ENCODE measurements at places on chromosomes 6 and 20.

DNA sequence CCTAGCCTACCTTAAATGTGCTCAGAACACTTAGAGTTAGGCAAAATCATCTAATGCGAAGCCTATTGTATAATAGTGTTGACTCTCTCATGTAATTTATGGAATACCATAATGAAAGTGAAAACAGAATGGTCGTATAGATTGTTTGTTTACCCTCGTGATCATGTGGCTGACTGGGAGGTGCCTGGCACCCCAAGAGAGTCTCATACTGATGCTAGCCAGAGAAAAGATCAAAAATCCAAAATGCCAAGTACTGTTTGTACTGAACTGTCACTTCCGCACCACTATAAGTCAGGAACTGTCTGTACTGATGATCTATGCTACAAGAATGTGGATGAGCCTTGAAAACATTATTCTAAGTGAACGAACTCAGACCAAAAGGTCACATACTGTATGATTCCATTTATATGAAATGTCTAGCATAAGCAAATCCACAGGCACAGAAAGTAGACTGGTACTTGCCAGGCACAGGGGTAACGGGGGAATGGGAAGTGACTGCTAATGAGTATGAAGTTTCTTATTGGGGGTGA, 22.4 kb downstream of the ZMYND8 start:
- DNase-seq, result no peak

DNA sequence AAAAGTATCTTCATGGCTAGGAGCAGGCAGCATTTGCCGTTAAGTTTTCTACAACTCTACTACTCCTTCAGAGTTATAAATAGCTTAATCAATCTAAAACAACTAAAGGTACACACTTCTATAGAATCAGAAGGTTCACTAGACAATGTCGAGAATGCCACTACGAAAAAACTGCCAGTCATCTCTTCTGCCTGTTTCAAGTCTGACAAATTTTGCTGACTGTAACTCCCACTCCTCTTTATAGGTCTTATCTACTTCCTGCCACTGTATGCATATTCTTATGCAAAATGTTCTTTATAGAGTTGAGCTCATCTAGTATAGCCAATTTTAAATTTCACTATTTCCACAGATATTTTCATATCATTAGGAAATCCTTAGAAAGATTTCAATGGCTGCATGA, 160.1 kb downstream of the EYS start:
- no peak for DNase-seq

DNA sequence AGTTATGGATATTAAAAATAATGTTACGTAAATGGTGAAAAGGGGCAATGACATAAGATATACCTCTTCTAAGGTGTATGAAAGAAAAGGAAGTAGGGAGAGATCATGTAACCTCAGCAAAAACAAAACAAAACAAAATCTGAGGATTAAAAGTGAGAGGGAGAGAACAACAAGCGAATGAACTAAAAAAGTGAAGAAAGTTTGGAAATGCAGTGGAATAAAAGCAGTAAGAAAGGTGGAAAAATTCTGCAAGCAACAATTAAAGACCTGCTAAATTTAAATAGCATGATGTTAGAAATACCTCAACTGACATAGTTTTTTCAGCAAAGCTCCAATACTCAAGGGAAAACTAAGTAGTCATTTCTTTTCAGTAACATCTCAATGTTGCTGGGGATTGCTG, 48.0 kb downstream of the PHIP start:
- DNase-seq, result no peak

DNA sequence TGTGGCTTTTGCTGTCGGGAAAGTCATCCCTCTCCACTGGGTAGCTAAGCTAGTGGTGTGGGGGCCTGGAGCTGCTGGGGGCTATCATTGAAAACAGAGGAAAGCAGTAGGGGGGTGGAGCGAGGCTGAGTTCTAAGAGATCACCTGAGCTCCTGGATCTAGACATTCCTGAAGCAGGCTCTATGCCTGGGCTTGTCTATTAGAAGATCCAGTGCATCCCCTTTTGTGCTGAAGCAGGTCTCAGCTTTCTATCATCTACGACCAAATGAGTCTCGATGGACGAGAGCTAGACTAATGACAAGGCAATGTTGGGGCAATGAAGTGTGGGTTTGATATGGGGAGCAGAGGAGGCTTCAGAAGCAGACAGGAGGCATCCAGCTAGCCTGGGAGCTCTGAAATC, 18.5 kb downstream of the ZBP1 start:
- DNase-seq, result no peak
